ENCODE measurements at places on chromosomes 11 and 22.

GRCh38 chr11:78313181-78313795 is 104.3 kb downstream of the GAB2 start:
- DNase-seq = no peak

- DNase-seq = no peak
Observed at GRCh38 chr11:86555866-86556265, 116.5 kb downstream of the ME3 start.

DNA sequence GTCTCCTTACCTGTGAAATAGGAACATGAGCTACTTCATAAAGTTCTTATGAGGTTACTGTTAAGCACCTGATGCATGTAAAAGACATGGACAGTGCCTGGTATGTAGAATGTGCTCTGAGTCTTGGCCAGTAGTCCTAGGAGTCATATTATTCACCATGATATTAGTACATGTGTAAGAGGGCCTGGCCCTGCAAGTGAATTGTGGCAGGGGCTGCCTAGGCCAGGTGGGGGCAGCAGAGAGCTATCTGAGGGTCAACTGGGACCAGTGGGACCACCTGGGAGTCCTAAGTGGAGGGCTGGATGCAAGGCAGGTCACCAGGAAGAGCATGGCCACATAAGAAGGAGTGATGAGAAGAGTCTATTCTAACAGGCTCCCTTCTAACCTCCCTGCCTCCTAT is 529.5 kb downstream of the SOX6 start:
- no peak for DNase-seq

DNA sequence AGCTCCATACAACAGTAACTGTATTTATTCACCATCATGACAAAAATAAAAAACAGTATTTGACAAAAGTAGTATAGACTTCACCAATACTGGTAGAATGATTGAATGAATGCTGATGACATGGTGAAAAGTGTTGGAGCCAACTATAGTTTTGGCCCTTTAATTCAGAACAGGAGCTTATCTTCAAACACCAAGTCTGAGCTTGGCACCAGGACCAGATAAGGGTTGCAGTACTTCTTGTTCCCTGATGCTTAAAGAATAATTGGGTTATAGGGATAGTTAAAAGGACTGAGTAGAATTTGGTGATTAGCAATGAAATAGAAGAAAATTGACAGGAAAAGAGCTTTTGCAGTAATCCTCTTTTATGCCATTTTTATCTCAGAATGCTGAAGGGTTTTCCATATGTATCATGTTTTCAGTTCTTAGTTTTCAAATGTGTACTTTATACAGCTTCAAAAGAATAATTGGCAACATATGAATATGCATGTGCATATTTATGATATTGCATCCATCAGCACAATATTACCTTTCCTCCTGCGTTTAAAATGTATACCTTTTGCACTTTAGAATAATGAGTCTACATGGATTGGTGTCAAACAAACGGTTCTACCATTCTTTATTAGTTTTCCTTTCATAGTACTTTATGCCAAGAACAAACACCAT is 214.2 kb upstream of the ARHGAP42 start:
- no peak for DNase-seq

DNA sequence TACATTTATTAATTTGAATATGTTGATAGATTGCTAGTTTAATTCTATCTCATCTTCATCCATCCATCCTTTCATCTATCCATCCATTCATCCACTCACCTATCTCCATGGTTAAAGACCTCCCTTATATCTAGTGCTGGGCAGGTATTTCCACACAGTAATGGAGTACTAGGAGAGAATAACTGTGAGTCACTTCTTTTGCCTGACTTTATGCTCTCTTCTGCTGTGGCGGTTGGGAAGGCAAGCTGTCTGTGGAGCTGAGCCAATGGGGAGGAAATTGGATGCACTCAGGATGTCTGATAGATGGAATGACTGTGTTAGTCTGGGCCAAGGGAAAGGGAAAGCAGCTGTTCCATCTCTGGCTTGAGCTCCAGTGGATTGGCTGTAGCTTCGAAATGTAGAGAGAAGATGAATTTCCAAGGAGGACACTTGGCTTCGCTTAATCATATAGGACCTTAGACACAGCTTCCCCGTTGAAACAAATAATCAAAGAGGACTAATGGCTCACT is 60.3 kb downstream of the NELL1 start:
- no peak for DNase-seq

- DNase-seq = no peak
Observed at GRCh38 chr11:101574886-101575285, 8.9 kb downstream of the TRPC6 start.

GRCh38 chr22:48644108-48644507 is 1183.6 kb downstream of the BRD1 start:
- no peak for DNase-seq

GRCh38 chr22:20418211-20418788 is 19.3 kb downstream of the SCARF2 start:
- DNase-seq = peak; percentile 44

DNA sequence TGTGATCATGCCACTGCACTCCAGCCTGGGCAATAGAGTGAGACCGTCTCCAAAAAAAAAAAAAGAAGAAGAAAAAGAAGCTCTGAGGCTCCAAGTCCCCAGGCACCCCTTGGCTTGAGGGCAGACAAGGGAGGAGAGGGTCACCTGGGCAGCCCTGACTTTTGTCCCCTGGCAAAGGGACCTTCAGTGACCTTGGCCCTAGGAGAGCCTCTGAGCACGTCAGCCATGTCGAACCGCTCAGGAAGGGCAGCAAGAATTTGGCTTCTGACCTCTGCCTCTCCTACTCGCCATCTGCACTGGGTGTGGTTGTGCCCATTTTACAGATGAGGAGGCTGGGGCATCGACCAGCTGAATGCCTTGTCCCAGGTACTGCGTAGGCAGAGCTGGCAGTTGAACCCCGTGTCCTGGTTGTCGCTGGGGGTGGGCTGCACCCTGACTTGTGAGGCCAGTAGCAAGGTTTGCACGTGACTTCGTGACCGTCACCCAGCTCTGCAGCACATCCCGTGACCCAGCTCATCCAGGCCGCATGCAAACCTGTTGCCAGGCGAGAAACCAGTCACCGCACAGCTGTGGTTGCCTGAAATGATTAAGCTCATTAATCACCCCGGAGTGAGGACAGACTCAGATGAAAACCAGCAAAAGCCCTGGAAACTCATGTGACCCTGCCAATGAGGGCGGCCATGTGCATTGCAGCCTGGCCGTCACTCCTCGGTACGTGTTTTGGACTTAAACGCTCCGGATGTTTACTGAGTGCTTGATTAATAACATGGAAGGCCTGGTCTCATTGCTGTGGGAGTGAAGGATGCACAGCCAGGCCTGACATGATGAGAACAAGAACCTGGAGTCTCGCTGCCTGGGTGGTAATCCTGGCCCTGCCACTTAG is 47.7 kb upstream of the PPP6R3 start:
- DNase-seq = no peak

DNA sequence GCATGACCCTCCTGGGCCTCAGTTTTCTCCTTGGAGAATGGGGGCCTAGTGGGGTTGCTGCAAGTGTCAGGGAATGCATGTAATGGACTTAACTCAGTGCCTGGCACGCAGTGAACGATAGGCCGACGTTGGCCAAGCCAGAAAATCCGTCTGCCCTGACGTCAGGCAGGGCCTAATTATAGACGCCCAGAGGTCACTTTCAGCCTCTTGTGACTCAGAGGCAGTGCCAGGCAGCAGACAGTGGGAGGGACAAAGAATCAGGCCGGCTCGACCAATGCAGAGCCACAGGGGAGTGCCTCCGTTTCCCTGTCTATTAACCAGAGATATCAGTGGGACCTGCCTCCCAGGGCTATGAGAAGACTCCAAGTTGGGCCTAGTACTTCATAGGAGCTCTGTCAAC is 115.0 kb downstream of the MN1 start:
- DNase-seq = no peak

- DNase-seq = no peak
Observed at GRCh38 chr11:123132881-123133280, 62.2 kb downstream of the CLMP start.

DNA sequence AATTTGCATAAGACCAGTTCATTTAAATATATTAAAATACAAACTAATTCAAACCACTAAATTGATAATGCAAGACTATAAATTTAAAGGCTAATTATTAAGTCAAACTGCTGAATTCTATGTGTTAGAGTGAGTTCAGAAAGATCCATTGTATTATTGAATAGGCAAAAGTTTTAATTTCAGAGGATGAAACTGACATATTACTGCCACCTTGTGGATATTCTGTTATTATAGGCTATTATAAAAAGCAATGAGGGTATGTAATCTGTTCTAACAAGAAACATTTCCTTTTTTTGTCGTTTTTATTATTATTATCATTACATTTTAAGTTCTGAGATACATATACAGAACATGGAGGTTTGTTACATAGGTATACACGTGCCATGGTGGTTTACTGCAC is 20.9 kb upstream of the NAALAD2 start:
- DNase-seq = no peak

DNA sequence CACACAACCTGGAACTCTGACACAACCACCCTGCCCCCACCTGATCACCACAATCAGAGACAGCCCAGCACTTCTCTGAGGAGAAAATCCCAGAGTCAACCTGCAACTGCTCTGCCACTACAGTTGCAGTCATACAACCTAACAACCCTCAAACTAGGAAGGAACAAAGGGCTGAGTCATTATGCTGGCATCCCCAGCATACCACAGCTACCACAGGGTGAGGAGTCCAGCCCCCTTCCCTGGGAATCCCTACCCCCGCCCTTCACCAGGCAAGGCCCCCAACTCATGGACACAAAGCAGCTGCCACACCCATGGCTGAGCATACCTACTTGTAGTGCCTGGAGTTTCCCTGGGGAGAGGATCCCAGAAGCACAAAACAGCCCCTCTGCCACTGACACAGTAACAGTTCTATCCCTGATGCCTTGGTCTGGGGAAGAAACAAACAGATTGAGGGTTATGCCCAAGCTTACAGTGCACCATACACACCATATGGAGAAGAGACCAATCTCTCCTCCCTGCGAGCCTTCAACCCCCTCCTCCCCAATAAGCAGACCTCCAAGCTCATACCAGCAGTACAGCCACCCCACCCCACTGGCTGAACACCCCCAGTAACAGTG is 68.5 kb upstream of the C11orf58 start:
- no peak for DNase-seq

- DNase-seq = no peak
Observed at GRCh38 chr11:79018371-79018849, 422.4 kb downstream of the TENM4 start.

GRCh38 chr11:18005376-18006129 is 7.3 kb downstream of the SERGEF start:
- no peak for DNase-seq

- no peak for DNase-seq
Observed at GRCh38 chr11:83459798-83460197, 173.6 kb upstream of the CCDC90B start.

GRCh38 chr11:11218629-11218986 is 134.4 kb downstream of the CSNK2A3 start:
- DNase-seq = no peak

- no peak for DNase-seq
Observed at GRCh38 chr11:134736251-134736947, 324.4 kb upstream of the B3GAT1 start.

Data from activated CD4-positive, CD25-positive, alpha-beta regulatory T cell treated with anti-CD3 and anti-CD28 coated beads, Interleukin-2, amount 50 U/mL, for 16 hours (primary cell).